Central memory CD4-positive, alpha-beta T cell (primary cell): ENCODE measurements at places on chromosomes 4 and X.

- DNase-seq, result no peak
Measured at GRCh38 chr4:158255727-158256324, 45.5 kb downstream of the TMEM144 start.

- no peak for DNase-seq
Measured at GRCh38 chr4:94534401-94535312, 82.9 kb downstream of the PDLIM5 start.

- no peak for DNase-seq
Measured at GRCh38 chrX:3134316-3134945, 93.2 kb downstream of the ARSF start.

DNA sequence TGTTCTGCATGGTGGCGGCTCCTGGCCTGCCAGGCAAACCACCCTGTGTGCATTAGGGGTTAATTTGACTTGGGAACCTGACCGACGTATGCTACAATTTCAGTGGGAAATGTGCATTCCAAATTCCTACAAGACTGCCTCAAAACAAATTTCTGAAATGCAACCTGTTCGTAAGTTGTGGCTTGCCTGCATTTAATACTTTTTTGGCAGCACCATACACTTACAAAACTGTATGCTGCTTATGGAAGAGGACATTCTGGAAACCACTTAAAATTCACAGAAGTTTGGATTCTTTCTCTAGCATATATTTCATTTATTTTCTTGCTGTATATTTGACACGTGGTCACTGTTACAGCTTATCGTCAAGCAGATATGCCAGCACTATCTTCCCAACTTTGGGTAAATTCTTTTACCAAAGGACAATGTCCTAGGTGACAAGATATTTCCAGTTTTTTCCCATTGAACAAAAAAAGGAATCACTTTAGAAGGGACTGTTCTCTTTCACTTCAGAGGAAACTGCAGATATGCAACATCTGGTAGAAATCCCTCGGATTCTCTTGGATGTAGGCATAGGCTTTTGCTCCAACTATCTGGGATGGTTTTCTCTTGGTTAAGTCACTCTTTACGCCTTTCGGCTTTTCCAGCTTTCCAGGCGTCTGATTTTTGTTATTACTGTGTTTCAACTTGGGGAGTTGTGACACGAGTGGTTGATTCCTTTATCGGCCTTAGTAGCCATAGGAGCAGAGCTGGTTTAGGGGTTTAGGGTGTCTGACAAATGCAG, 9.7 kb upstream of the TENM3 start:
- DNase-seq, result no peak
